ENCODE measurements at places on chromosomes 7 and 10.

GRCh38 chr7:94376281-94376680 lies 18.4 kb upstream of the COL1A2 start:
- DNase-seq = no peak

DNA sequence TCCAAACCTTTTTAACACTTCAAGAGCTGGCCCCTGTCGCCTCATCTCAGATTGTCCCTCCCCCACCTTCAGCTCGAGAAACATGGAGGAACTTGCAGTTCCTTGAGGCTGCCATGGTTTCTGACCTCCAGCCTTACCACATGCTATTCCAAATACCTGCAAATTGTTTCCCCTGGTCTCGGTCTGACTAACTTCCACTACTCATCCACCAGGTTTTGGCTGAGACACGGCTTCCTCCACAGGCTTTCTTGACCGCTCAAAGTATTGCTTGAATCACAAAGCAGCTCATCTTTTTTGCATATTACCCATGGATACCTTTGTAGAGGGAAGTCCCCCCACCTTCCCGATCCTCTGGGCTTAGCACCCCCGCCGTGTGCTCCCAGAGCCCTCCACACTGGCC lies 5.2 kb upstream of the SAMD8 start:
- peak; percentile 42 for DNase-seq

GRCh38 chr7:75533926-75534325 lies 41.8 kb downstream of the SPDYE5 start:
- DNase-seq = no peak

- DNase-seq = no peak
Measured at GRCh38 chr7:33852838-33853237, 52.5 kb upstream of the BMPER start.

DNA sequence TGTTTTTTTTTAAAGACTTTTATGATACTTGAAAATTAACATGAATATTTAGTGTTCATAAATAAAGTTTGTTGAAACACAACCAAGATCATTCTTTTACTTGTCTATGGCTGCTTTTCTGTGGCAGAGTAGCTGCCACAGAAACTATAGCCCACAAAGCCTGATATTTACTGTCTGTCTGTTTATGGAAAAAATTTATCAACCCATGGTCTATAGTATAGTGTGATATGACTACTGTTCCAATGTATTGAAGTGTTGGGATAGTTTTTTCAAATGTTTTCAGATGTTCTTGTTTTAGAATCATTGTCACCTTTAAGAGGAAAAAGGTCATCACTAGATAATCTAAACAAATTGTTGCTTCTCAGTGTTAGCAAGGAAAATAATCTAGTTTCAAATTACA lies 10.8 kb downstream of the TFAM start:
- no peak for DNase-seq

DNA sequence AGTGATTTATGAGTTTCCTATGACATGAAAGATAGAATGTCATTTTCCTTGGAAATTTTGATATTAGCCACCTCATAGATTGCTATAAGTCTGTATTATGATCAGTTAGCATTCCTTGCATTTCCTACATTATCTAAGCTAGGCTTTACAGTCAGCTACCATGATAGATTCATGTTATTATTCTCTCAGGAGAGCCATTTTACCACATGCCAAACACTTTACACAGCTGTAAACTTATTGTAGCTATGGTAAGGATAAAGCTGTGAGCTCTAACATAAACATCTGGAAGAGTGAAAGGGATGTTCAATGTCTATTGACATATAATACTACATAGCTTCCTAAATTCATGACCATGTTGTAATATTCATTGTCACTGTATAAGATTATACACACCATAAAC lies 608.0 kb downstream of the PHTF2 start:
- no peak for DNase-seq

DNA sequence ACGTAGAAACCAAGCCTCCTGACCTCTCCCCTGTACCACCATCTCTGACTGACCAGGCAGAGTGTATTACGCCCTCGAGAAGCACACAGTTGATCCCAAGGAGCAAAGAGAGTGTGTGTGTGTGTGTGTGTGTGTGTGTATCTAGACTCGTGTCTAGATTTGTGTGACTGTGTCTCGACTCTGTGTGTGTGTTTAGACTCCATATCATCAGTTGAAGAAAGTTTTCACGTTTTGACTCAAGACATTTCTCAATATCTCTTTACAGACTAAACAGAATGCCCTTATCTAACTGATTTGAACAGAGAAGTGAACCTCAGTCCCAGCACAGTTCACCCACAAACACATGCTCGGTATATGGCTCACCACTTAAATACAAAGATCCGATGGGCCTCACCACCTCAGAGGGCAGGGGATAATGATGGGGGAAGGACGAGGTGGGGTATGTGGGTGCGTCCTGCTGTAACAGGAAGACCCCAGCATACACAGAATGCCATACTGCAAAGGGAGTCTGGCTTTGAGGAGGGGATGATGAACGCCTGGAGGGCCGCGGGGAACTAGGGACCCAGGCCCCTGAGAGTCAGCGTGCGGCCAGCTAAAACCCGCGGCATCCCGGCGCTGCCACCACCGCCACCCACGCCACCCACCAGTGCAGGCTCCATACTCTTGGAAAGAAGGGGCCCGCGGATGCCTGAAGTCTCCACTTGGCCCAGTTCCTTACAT lies 780 bp downstream of the ALDH18A1 start:
- no peak for DNase-seq

DNA sequence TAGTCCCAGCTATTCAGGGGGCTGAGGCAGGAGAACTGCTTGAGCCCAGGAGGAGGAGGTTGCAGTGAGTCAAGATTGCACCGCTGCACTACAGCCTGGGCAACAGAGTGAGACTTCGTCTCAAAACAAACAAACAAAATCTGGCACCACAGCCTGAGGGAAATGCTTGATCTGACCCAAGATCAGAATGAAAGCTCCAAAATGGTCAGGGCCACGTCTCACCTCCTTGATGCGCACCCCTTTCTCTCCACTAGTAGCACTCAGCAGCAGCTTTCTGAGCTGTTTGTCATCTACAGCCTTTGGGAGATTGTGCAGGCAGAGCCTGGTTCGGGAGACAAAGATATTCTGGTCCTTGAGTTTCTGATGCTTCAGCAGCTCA lies 22.7 kb downstream of the RBM28 start:
- DNase-seq = no peak

DNA sequence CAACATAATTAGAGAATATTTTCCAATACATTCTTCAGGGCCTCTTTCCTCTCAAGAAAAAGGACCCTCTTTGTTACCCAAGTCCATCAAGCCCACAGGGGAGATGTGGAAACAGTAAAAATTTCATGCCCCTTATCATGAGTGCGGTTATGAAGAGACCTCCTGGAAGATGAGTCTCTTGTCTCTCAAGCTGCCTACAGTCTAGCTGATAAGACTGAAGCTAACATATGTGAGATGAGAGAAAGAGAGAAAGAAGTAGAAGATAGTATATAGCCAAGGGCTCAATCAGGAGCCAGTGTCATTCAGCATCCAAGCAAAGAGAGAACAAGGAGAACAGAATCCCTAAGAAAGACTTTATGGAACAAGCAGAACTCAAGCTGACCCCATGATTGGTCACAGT lies 75.9 kb upstream of the CABCOCO1 start:
- no peak for DNase-seq

GRCh38 chr10:22854935-22855421 lies 72.9 kb upstream of the ARMC3 start:
- no peak for DNase-seq

GRCh38 chr10:132308587-132309470 lies 1.1 kb upstream of the STK32C start:
- no peak for DNase-seq

DNA sequence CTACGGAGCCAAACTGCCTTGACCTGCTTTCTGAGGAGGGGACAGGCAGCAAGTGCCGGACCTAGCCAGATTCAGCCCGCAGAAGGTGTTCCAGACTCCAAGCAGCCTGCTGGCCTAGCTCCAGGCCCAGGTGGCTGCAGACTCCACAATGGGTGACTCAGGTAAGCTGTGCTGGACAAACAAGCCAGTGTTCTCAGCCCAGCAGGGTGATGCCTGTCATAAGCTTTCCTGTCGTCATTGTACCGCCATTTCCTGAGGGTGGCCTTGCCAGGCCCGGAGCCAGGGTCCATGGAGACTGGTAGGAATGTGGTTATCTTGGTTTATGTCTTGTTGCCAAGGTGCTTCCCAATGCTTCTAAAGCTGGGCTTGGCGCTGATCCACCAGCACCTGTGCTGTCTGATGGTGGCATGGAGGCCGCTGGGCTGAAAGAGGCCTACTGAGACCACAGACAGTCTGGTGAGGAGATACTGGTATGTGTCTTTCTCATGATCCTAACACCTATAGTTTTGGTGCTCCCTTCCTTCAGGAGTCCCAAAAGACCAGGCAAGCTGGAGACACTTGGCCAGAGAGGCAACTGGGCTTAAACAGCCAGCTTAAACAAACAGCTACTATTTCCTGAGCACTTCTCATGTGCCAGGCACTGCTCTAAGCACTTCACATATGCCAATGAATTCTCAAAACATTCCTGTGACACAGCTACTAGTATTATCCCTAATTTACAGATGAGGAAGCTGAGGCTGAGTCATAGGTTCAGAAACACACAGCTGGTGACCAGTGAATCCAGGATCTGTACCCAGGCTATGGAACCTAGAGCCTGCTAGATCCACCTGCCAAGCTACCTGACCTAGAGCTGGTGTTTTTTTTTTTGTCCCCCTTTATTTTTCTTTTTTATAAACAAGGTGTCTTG lies 42.0 kb downstream of the ZC3HC1 start:
- DNase-seq = peak; percentile 64

DNA sequence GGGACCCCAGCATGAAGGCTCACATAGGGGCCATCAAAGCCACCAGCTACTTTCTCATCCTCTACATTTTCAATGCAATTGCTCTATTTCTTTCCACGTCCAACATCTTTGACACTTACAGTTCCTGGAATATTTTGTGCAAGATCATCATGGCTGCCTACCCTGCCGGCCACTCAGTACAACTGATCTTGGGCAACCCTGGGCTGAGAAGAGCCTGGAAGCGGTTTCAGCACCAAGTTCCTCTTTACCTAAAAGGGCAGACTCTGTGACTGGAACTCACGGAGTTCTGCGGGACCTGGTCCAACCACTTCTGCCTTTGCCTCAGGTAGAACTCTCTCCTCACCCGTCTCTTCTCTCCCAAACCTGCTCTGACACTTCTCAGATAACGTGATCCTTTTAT lies 945 bp downstream of the TAS2R40 start:
- DNase-seq = no peak

Data from ascending aorta (tissue), 2 donors.